ENCODE measurements at places on chromosomes 3 and 15.

- DNase-seq = no peak
These were observed 289.7 kb upstream of the DNAJC19 start for GRCh38 chr3:181279239-181279565.

GRCh38 chr3:9201955-9202354 lies 47.5 kb downstream of the SRGAP3 start:
- DNase-seq = no peak

DNA sequence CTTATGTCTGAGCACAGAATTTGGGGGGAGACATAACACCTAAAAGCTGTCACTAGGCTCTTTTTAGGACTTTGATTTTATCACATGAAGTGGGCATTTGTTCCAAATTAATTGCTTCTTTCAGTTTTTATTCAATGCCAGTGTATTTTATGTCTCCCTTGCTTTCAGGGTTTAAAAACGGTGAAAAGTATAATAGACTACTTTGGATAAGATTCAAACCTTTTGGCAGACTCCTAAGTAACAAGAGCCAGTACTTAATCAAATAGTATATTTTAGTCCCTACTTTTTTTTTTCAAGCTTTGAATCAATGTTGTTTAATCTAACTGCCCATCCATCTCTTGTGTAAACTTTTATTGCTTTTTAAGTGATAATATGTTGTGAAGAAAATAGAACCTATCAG lies 847.2 kb upstream of the DPPA4 start:
- no peak for DNase-seq

DNA sequence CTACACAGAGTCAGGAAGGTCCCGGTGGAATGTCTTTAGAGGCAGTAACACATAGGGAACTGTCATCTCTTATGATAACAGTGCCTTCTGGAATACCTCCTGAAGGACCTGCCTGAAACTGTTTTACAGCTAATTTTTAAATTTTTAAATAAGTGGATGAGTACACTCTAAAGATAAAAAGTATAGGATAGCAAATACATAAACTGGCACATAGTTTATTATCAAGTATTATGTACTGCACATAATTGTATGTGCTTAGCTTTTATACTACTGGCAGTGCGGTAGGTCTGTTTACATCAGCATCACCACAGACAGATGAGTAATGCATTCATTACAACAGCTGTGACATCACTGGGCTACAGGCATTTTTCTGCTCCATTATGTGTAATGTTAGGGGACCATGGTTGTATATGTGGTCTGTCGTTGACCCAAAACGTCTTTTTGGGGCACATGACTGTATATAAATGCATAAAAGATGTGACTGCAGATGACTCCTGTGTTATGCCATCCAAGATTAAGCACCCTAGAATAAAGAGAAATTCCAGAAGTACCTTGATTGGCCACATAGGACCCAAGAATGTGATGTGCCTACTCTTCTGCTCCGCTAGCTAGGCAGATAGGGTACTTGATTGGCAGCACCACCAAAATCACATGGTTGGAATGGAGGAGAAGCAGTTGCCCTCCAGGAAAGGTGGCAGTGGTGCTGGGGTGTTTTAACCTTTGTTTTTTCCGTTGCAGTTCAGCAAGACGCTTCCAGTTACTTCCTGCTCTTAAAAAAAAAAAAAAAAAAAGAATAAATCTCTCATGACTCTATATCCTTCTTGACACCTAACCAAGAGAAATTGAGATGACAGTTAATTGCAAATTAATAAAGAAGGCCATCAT lies 3.3 kb downstream of the VPS8 start:
- DNase-seq = no peak

DNA sequence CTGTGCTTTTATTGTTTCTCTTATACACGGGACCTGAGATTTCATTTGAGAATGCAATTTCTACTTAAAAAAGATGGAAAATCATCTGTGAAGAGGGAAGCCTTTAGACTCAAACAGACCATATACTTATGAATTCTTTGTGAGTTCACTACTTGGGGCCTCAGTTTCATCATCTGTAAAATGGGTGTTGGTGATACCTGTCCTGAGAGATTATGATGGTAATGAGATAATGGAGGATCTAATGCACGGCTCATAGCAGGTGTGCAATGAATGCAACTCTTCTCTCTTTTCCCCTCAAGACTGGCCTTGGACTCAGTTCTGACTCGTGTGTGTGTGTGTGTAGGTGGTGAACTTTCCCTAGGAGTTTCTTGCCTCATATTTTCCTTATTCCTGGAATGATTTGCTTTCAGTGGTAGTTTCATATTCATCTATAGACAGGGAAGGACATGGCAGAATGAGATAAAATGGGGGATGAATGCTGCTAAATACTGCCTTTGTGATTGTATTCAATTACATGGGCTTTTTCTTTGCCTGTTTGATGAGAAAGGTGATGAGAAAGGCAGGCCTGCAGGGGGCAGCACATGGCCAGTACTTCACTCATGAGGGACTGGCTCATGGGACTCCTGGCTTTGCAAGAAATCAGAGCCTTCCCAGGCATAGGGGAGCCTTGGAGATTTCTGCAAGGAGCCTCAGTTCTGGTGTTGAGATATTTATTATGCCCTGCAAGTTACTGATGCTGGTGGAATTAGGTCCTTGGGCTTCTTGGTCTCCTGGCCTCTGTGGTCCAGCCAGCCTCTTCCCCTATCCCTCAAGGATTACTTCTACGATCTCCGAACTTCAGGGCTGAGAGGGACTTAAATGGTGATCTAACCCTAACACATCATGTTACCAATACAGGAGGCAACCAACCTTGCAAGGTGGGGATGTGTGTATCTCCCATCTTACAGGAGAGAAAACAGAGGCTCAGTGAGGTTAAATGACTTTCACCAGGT lies 70.7 kb downstream of the RPLP1 start:
- DNase-seq = peak; percentile 81

DNA sequence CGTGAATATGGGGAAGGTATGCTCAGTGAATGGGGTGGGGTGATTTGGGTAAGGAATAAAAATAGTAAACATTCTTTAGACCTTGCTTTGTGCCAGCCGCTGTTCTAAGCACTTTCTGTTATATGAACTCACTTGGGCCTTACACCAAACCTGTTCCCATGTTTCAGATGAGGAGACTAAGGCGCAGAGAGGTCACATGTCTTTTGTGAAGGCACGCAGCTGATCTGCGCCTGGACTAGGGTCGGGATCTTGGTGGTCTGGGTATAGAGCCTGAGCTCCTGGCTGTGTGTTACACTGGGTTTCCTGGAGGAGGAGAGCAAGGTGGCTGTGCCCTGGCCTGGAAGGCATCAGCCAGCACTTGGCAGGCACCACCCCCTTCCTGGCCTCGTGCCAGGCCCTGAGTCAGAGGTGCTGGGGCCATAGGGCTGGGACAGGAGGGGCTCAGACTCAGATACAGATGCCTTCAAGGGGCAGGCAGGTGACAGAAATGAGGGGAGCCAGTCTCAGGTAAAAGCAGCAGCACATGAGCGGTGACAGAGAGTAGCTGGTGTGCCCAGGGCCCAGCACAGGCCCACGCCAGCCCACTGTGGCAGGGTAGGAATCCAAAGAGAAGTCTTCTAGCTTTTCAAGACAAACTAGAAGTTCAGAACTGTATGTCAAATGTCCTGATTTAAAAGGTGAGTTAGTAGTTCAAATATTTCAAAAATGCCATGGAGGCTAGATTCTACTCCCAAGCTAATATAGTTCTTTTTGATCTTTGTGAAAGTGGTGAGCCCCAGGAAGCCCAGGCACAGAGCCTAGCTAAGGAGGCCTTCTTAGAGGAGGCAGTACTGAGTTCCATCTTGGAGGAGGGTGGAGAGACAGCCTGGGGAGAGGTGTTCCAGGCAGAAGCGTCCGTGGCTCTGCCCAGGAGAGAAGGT lies 83.1 kb downstream of the DNAJB8 start:
- DNase-seq = no peak

GRCh38 chr15:35992791-35993190 lies 446.8 kb upstream of the DPH6 start:
- no peak for DNase-seq

GRCh38 chr3:52493232-52494017 lies 1.7 kb upstream of the STAB1 start:
- no peak for DNase-seq

DNA sequence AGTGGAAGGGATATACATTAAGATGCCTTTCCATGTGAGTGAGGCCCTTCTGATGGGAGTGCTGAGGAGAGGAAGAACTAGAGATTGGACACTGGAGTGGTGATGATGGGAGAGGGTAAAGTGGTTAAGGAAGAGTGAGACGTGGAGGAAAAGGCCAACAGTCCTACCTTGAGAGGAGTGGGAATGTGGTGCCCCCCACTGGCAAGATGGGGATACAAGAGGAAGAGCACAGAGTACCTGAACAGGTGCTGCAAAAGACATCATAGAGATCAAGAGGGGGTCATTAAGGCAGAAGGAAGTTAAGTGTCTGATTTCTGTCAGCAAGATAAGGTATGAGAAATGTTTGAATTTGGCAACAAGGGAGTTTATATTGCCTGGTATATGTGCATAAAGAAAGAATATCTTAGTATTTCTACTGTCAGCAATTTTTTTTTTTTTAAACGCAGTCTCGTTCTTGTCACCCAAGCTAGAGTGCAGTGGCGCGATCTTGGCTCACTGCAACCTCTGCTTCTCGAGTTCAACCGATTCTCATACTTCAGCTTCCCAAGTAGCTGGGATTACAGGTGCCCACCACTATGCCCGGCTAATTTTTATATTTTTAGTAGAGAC lies 34.0 kb downstream of the ARIH2 start:
- no peak for DNase-seq

GRCh38 chr3:4799266-4800256 lies 179.7 kb upstream of the BHLHE40 start:
- DNase-seq = no peak

DNA sequence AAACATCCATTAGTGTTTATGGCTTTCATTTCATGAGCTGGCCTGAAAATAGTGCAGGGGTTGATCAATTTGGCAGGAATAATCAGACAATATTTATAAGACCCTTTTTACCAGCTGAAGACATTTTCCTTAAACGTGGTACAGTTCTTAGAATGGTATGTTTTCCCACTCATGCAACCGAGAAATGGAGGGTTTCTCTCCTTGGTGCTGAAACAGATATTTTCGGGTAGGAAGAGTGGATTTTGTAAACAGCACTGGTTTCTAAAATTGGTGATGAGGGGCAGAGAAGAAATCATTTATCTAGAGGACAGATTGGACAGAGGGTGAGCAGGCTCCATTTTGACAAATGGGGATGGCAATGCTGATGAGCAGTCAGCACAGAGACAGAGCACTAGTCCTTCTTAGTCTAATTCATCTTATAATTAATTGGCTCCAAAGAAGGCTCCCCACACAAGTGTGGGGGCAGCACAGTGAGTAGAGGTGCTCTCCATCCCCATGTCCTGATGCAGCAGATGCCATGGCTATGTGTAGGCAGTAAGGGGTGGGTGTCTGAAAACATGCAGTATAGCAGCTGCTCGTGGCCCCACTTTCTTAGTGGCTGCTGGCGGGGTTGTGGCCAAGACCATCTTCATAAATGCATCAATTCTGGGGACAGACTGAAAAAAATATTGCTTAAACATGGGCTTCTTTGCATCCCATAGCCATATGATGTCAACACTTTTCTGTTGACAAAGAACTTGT lies 18.1 kb upstream of the SLC7A14 start:
- no peak for DNase-seq

DNA sequence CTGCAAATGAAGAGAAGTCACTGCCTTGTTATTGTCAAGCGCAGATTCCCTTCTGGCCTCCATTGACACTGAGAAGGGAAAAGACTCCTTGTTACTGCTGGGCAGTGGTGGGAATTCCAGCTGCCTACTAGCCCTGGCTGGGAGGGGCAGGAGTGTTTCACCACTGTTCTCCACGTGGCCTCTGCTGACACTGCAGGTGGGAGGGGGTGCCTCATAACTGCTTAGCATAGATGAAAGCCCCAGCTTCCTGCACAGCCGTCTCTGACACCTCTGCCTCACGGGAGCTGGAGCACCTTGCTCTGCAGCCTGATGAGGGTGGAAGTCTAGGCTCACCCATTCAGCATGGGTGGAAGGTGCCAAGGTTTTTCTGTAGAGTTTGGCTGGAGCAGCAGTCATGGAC lies 52.1 kb downstream of the TM2D3 start:
- no peak for DNase-seq

- no peak for DNase-seq
These were observed 475 bp downstream of the EIF4E3 start for GRCh38 chr3:71724584-71725270.

DNA sequence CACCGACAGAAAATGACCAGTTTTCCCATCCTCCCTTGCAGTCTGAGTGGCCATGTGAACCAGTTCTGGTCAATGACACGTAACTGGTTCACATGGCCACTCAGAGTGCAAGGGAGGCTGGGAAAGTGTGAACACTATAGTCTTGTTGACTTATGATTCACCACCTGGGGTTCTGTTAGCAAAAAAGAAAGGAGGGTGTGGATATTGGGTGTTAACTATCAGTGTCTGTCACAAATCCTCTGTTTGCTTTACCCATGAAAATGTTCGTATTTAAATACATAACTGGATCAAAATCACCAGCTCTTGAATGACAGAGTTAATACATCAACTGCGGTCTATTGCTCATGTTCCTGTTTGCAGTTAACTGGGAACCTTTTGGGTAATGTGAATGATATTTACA lies 92.3 kb downstream of the ADAMTSL3 start:
- no peak for DNase-seq

GRCh38 chr3:71520161-71521020 lies 63.1 kb downstream of the FOXP1 start:
- no peak for DNase-seq

DNA sequence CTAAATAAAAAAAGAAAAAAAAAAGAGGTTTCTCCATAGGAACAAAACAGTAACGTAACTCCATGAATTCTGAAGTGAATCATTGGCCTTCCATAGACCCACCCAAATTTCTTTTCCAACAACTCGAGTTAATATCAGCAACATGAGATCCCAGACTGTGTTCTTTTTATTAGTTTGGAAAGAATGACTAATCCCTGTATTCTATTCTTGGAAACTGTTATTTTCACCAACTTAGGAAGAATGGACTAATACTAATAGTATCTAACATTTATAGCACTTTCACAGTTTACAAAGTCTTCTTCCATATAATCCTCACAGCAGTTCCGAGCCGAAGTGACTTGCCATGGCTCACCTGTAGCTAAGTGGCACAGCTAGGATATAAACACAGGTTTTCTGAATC lies 72.7 kb upstream of the SLC4A7 start:
- no peak for DNase-seq

DNA sequence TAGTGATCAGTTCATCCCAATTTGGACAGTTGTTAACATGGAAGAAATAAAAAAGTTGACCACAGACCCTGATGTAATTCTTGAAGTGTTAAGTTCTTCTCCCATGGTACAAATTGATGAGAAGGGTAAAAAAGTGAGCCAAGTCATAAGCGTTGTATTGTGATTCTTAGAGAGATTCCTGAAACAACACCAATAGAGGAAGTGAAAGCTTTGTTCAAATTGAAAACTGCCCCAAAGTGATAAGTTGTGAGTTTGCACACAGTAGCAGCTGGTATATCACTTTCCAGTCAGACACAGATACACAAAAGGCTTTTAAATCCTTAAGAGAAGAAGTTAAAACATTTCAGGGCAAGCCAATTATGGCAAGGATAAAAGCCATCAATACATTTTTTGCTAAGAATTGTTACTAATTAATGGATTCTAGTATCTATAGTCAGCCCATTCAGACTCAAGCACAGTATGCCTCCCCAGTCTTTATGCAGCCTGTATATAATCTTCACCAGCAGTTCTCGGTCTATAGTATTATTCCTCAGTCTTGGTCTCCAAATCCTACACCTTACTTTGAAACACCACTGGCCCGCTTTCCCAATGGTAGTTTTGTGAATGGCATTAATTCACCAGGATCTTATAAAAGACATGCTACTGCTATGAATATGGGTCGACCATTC lies 38.2 kb downstream of the CDIN1 start:
- no peak for DNase-seq

All from hindlimb muscle (tissue), 1 donor.